ENCODE measurements at places on chromosomes 11 and 22.

- DNase-seq, result no peak
Observed at GRCh38 chr11:3737386-3737933, 59.9 kb downstream of the NUP98 start.

DNA sequence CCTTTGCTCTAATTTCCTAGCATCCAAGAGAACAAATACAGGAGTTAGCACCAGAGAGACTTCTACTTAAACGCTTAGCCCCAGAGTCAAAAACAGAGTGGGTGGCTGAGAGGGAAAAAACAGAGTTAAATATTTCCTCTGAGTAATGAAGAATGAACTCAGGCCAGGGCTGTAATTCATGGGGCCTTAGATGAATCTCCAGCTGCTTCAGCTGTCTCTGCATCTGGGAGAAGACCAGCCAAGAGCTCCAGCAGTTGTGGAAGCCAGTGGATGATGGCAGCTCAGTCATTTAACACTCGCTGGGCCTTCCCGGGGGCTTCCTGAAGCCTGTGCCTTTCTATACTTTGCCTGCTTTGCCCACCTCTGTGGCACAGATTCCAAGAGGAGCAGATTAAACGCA, 5.7 kb upstream of the ADAMTS15 start:
- no peak for DNase-seq

DNA sequence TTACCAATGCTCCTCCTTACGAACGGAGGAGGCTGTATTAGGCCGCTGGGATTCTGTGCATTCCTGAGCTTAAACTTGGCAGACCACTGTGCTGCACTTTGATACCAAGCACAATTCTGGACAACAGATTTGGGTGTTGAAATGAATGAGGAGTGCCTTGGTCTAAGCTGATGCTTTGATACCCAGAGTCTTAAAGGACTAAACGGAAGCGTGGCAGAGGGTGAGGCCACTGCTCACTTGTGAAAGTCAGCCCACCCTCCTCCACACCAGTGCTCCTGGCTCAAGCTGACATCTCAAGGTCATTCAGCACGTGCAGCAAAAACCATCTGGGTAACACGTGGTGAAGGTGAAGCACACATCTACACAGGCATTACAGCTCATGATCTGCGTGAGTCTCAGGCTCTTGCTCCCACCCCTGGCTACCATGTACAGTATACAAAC, 85.9 kb downstream of the MICAL3 start:
- no peak for DNase-seq

GRCh38 chr11:87035976-87036583, 1.7 kb upstream of the TMEM135 start:
- DNase-seq, result no peak

DNA sequence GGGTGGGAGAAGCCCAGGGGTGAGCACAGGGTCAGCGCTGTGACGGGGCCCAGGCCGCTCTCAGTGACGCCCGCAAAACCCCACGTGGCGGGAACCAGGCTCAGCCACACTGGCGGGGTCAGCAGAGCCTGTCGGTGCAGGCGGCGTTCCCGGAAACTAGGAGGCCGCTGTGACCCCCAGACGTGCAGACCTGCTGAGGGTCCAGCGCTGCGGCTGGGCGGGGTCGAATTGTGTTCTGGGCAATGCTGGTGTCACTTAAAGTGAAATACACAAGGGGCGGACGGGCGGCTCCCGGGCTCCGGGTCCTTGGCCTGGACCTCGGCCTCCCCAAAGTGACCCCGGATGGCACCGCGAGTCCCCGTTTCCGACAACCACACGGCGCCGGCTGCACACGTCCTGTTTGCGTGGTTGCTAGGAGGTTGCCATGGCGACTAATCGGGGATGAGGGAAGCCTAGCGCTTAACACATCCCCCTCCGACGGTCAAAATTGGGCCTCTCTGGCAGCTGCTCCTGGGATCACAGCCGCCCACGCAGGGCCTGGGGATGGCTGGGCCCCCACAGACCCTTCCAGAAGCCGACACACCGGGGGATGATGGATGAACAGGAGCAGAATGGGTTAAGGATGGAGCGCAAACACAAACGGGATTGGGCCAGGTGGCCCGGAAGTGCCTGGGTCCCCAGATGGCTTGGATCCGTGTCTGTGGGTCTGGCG, 81.7 kb upstream of the PRR5 start:
- DNase-seq, result peak; percentile 64

- DNase-seq, result no peak
Observed at GRCh38 chr11:72030472-72031045, 31.9 kb downstream of the IL18BP start.

DNA sequence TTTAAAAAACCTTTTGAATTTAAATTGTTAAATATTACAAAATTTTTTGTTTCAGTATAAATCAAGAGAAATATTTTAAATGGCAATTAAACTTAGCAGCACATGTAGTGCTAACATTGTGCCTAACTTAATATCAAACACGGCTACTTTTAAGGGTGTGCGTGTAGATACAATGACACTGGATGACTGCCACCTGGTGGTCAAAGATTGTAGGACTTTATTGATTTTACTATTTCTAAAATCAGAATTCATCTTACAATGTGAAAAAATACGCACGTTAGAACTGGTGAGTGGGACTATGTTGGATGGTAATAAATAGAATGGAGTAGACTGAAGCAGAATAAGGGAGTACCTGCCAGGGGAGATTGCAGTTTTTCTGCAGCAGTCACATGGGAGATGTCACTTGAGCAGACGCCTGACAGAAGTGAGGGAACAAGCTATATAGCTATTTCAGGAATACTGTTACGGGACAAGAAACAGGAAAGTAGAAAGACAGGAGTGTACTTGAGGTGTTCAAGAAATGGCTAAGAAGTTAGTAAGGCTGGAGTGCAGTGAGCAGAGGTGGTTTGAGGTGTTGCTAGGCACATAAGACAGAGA, 52.9 kb downstream of the UVRAG start:
- peak; percentile 11 for DNase-seq

DNA sequence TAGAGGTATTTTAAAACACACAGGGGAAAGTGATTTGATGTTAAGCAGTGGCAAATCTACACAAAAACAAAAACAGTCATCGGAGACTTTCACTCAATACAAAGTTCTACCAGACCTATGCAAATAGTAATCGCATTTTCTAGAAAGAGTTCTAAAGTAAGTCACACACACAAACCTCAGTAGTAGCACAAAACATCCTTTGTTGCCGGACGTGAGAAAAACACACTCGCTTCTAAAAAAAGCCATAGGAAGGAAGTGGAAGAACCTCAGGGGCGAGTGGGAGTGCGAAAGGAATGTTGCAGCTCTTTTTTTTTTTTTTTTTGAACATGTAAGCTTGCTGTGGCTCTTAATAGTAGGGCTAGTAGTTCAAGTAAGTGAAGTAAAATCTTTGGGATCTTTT, 88.9 kb downstream of the MAML2 start:
- no peak for DNase-seq

GRCh38 chr11:60756307-60757032, at the start of gene MS4A15:
Gene MS4A15, plus strand, starts transcription at chr11:60756867. Its CDS starts 6,867 bp downstream, at chr11:60763734.
- DNase-seq, result no peak

DNA sequence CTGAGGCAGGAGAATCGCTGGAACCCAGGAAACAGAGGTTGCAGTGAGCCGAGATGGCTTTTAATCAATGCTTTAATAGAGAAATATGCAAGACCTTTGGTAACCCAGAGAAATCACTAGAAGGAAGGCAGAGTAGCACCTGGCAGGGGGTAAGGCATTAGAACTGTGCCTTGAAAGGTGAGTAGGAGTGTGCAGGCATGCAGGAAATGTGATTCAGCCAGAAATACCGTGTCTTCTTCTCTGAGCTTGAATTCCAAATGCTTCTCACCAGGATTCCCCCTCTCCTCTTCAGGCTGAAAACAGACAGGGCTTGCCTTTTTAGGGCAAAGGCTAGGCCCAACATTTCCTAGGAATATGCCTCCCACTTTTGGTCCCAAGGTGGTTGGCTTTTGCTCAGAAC, 51.0 kb downstream of the OR4D9 start:
- no peak for DNase-seq

- no peak for DNase-seq
Observed at GRCh38 chr11:102289592-102289991, 27.7 kb upstream of the BIRC3 start.

DNA sequence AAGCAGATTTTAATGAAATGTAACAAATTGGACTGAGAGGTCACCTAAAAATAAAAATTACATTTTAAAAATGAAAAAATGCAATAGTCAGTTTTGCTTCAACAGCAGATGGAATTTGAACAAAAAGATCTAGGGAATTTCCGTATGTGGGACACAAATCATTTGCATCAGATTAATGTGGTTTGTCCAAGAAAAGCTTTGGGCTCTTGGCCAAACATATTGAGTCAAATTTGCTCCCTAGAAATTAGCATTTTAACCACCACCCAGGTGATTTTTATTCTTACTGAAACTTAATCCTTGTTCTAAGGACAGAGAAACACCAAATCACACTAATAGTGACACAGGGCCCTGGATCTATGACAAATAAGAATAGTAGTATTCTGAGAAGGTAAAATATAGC, 1477.8 kb downstream of the FAM181B start:
- no peak for DNase-seq

- DNase-seq, result no peak
Observed at GRCh38 chr11:10096987-10097386, 197.0 kb downstream of the SBF2 start.

DNA sequence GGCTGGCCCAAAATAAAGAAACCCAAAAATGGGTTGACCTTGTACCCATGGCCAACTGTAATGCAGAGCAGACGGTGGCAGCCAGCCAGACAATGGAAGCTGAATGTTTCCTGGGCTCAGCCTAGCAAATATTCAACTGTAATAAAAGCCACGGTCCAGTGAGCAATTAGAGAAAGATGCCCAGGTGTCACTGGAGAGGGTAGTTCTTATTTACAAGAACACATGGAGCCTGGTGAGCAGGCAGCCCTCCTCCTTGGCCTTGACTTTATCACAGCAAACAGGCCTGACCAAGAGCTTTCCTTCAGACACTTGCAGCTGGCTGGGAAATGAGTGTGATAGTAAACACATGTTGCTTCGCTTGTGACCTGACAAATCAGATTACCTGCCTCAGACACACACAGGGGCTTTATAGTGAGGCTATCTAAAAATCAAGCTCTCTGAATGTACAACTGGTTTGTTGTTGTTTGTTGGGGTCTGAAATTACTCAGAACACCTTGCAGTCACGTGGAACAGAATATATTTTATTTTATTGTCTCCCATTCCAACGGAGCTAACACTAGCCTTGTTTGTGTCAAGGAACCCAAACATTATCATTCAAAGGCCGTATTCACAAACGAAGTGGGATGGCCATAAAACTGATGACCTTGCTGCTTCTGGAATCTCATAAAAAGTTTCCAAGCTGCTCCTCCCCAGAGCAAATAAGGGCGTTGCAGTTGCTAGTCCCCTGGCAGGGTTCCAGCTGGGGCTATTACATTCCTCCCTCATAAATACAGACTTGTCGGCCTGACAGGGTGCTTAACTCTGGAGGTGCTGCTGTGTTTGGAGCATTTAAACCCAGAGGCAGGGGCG, 161.1 kb downstream of the BBOX1 start:
- DNase-seq, result no peak

DNA sequence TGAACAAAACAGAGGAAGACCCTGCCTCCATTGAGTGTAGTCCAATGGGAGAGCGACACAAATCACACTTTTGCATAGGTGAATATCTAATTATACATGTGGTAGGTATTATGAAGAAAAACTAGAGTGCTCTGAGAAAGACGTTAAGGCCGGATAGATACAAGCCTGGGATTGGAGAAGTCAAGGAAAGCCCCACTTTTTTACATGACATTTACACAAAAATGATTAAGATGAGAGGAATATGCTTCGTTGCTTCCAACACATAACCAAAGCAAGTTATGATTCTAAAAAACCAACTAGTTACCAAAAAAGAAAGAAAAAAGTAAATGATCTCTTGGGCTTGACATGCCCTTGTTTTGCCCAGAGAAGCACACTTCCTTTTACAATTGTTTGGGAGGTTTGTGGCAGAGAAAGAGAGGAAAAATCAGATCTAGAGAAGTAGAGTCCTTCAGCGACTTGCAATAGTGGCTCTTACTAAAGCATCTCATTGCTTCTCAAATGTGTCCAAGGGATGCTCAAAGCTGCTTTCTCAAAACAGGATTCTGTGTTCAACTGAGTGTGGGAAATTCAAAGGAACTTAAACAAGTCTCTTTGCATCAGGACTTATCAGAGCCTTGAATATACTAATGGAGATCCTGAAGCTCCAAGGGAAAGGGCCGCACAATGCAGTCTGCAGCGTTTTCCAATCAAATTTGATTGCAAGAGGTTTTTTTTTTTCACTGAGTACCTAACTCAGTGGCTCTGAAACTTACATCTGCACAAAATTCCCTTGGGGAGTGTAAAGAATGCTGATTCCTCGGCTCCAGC, 38.8 kb downstream of the FLI1 start:
- DNase-seq, result no peak

GRCh38 chr22:21759646-21760376, 24.2 kb upstream of the YPEL1 start:
- no peak for DNase-seq

GRCh38 chr11:131776211-131776610, 405.8 kb downstream of the NTM start:
- no peak for DNase-seq

DNA sequence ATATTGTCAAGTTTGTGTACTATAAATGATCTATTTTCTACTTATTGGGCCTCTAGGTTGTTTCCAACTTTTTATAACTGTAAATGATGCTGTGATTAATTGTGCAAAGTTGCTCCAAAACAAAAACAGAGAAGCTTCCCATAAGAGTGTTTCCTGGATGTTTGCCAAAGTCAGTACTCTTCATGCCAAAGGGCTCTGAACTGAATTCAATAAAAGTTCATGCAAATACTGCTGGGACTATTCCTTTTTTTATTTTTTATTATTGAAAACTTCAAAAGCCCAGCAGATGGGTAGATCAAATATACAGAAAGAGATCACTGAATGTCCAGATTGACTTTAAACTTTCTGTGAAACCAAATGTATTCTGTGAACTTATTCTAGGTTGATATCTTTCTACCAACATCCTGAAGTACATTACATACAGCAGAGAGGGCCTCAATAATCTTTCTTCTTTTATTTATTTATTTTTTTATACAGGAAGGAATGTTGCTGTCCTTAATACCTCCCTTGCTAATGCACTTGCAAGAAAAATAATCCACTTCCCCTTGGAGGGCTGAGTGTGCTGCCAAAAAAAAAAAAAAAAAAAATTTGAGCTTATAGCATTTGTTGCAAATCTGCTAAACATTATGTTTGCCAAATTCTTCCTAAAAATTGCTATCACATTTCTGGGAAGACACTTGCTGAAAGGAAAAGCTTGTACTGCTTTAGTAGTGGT, 53.0 kb downstream of the CTSC start:
- no peak for DNase-seq

GRCh38 chr22:42064629-42065028, 6.0 kb downstream of the NAGA start:
- DNase-seq, result no peak

DNA sequence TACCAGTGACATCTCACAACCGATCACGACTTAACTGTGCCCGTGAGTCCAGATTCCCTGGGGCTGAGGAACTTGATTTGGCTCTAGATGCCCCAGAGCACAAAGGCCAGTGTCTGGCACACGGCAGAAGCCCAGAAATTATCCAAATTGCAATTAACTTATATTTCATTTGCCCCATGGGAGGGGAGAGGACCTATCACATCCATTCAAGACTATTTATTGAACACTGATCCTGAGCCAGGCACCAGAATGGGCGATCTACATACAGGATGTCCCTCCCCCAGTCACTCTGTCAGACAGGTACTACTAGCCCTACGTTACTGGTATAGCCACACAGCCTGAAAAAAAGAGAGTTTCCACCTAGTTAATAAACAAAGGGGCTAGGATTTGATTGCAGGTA, 5.1 kb downstream of the DNAL4 start:
- no peak for DNase-seq
